ENCODE measurements at places on chromosomes 3 and 15. TPM values are rescaled to one million over a fixed set of nuclear protein-coding genes. Genes with fewer than 3 reads are reported as not detected.

- no peak for DNase-seq
These were observed 100.5 kb downstream of the AKAP13 start for GRCh38 chr15:85480923-85481322.

DNA sequence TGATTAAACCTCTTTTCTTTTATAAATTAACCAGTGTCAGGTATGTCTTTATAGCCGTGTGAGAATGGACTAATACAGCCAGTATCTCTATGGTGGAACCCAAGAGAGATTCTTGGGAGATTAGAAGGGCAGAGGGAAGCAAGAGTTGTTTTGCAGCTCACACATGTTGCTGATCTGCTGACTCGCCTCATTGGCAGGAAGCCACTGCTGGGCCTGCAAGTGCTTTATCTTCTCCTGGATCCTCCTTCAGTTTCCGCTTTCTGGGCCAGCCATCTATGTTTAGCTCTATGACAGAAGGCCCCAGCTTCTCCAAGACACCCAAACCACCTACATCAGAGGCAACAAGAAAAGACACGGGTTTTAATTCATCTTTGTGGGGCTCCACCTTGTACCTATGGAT is 23.4 kb upstream of the GALNT15 start:
- peak; percentile 95 for DNase-seq

DNA sequence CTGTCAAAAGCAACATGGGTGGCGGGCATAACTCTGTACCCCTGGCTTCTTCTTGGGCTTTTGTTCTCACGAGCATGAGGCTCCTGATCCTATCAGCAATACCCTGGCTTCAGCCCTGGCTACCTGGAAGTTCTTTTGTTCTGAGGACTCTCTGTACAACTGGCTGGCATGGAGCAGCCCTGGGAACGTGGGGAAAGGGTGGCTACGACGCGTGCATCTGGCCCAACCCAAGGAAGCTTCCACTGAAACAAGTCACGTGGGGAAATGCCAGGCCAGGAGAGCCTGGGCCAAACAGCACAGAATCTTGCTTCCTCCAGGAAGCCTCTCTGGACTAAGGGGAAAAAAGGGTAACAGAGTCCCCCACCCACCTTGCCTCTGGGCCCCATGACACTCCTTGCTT is 22.7 kb upstream of the ATP2B2 start:
- DNase-seq: no peak

- DNase-seq: no peak
These were observed 102.4 kb downstream of the LRIG1 start for GRCh38 chr3:66398228-66399025.

Gene CRELD1
- total RNA-seq: 178 TPM

Measured in cardiac muscle cell (in vitro differentiated cells and primary cell).